Left ventricle myocardium inferior (tissue), 1 donor: ENCODE measurements at places on chromosomes 12 and 14. TPM values are rescaled to one million over a fixed set of nuclear protein-coding genes. Genes with fewer than 3 reads are reported as not detected.

The AQP5 gene
- 0.41 TPM for total RNA-seq

The CCDC196 gene
- total RNA-seq: not detected

The OR4K14 gene
- not detected for total RNA-seq

The KCNK13 gene
- total RNA-seq: 1.9 TPM

The ANO2 gene
- total RNA-seq: 13.0 TPM

The KLHDC2 gene
- total RNA-seq: 85.3 TPM

DNA sequence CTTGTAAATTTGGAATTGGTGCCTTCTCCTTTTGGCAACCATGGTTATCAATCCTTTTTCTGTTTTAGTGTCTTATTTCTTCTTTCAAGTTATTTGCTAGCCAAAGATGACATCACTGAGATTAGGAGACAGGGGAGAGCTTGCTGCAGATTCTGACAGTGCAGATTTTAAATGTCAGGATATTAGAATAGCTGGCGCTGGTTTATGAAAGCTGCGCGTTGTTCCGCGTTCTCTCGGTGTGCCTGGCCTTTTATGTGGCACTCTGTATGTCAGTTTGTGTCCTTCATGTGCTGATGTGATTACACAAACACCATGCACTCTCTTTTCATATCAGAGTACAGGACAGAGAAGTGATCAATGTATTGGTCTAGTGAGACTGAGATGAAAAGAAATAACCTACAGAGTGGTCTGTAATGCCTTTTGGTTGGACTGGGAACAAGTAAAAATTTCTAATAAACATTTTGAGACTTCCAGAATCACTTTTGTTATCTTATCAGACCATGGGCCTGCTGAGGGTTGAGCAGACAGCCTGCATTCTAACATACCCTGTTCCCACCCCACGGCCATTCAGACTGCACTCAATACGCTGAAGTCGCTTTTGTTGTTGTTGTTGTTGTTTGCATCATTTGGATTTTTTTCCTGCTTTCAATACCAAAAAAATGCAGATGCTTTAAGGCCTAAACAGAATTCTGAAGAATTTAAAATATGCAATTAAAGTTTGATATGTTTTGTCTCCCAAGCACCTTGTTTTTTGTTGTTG is 49.7 kb upstream of the TRAF3 start:
- no peak for DNase-seq

- no peak for DNase-seq
Observed at GRCh38 chr14:44701563-44702263, 194.6 kb upstream of the FSCB start.

GRCh38 chr14:104826861-104827176 is 25.9 kb downstream of the ZBTB42 start:
- no peak for DNase-seq

GRCh38 chr14:102370305-102370809 is 7.6 kb downstream of the TECPR2 start:
- DNase-seq: no peak

DNA sequence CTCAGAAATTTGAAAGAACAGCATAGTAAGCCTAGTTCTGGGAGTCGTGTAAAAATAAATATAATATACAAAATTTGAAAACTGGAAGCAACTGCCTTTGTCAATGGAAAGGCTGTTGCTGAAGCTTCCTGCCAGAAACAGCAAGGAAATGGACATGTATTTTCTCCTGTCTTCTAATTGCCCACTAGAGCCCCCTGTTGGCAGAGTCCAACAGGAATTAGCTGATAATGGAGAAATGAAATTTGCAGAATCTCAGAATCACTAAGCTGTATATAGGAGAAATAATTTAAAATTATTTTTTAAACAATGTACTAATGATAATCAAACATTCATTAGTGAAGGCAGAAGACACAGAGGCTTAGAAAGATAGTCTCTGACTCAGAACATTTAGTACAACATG is 414.8 kb downstream of the SLC6A15 start:
- DNase-seq: no peak

- DNase-seq: no peak
Observed at GRCh38 chr12:9388379-9388778, 180.2 kb upstream of the PZP start.
